ENCODE measurements at places on chromosomes 16 and 17.
A peak's percentile ranks its signal among the peaks of the same experiment; 100 is the strongest.

- no peak for DNase-seq
- H3K4me1 ChIP-seq = no peaks in the 10 kb centered on the region
- H3K27ac ChIP-seq = no peak overlapping the region
- H3K27me3 ChIP-seq = no peaks in the 10 kb centered on the region
Measured at GRCh38 chr16:65744401-65744800, 622.1 kb upstream of the CDH5 start.

DNA sequence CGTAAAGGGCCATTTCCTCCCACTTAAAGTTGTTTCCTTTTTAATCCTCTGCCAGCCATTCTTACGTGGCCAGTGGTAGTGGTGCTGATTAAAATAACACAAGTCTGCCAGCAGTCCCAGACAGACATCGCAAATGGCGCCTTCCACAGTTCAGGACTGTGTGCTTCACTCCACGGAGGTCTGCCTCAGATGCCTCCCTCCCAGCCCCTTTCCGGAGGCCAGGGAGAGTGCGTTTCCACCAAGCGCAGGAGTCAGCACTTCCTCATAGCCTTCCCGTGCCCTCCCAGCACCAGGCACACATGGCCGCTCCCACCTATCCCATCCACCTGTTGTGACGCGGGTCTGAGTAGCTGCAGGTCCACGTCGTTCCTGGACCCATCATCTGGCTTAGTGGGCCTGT, 205.6 kb downstream of the RPTOR start:
- no peaks in the 10 kb centered on the region for H3K27me3 ChIP-seq
- DNase-seq = no peak
- H3K4me3 ChIP-seq = no peak overlapping the region
- peaks cover 37% of the 10 kb centered on the region for H3K4me1 ChIP-seq

GRCh38 chr17:259341-259976, 78.0 kb upstream of the DOC2B start:
- H3K27ac ChIP-seq = no peak overlapping the region
- peaks cover 5% of the 10 kb centered on the region for H3K36me3 ChIP-seq
- peaks cover 2% of the 10 kb centered on the region for H3K27me3 ChIP-seq
- no peak overlapping the region for H3K4me3 ChIP-seq
- DNase-seq = no peak
- H3K4me1 ChIP-seq = peaks cover 20% of the 10 kb centered on the region

DNA sequence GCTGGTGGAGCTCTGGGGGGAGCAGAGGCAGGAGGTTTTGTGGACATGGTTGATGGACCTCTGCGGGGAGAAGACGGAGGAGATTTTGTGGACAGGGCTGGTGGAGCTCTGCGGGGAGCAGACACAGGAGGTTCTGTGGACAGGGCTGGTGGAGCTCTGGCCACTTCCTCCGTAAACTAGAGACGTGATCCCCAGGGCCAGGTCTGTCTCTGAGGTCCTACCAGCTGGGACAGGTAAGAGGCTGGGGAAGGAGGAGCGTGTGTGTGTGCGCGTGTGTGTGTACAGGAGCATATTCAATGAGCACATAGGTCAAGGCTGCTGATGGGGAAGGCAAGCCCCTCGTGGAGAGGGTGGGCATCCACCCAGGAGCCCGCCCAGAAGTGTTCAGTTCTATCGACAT, 20.6 kb downstream of the RPH3AL start:
- peak overlapping the region; percentile 41 for H3K4me3 ChIP-seq
- peaks cover 5% of the 10 kb centered on the region for H3K27me3 ChIP-seq
- peaks cover 68% of the 10 kb centered on the region for H3K4me1 ChIP-seq
- peaks cover 4% of the 10 kb centered on the region for H3K36me3 ChIP-seq
- H3K27ac ChIP-seq = peak overlapping the region; percentile 85

DNA sequence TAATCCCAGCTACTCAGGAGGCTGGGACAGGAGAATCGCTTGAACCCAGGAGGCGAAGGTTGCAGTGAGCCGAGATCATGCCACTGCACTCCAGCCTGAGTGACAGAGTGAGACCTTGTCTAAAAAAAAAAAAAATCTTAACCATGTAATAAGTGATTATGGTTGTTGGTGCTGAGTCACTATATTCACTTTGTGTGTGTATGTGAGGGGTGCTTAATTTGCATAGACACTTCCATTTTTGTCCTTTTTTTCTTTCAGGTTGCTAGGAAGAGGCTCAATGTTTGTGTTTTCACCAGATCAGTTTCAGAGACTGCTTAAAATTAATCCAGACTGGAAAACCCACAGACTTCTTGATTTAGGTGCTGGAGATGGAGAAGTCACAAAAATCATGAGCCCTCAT, 18.2 kb downstream of the METTL9 start:
- H3K4me1 ChIP-seq = no peaks in the 10 kb centered on the region
- no peaks in the 10 kb centered on the region for H3K27me3 ChIP-seq
- no peak overlapping the region for H3K27ac ChIP-seq
- H3K4me3 ChIP-seq = no peak overlapping the region

DNA sequence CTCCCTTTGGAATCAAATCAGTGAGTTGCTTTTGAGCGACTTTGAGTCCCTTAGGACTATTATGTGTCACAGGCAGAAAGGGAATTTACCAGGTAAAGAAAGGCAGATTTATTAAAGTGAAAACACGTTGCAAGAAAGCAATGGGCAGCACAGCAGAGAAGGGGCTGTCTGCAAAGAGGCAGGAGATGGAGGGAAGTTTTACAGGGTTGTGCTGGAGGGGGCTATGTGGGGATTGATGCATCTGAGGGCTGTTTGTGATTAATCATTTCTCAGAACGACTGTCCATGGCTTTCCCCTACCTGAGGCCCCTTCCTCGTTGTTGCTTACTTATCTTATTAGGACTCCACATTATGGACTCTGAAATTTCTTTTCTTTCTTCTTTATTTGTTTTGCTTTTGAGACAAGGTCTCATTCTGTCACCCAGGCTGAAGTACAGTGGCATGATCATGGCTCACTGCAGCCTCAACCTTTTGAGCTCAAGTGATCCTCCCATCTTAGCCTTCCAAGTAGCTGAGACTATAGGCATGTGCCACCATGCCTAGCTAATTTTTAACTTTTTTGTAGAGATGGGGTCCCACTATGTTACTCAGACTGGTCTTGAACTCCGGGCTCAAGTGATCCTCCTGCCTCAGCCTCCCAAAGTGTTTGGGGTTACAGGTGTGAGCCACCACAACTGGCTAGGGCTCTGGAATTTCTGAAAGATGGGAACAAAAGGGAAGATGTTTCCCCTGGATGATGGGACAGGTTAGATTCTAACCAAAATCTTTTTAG, 5.5 kb downstream of the WWP2 start:
- no peak overlapping the region for H3K27ac ChIP-seq
- no peak overlapping the region for H3K4me3 ChIP-seq
- no peaks in the 10 kb centered on the region for H3K36me3 ChIP-seq
- H3K4me1 ChIP-seq = peaks cover 3% of the 10 kb centered on the region
- no peak for DNase-seq

DNA sequence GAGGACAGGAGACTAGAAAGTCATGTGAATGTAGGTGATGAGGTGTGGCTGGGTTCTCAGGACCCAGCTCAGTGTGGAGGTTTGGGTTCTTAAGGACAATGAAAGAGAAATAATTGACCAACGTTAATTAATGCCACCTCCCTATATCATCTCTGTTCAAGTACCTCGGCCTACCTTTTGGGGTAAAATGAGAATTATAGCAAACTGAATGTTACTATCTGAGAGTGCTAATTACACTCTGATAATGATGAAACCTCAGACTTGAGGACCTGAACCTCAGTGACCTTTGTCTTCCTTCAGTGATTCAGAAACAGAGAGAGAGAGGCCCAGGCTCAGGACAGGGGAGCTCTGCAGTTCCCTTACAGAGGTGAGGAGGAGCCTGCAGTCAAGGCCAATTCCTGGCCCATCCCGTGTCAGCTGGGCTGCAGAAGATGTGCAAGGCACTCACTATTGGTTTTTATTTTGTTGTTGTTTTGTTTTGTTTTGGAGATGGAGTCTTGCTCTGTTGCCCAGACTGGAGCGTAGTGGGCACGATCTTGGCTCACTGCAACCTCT, 57.3 kb downstream of the SALL1 start:
- H3K4me3 ChIP-seq = no peak overlapping the region
- no peak overlapping the region for H3K27ac ChIP-seq
- peaks cover 4% of the 10 kb centered on the region for H3K27me3 ChIP-seq
- no peaks in the 10 kb centered on the region for H3K36me3 ChIP-seq
